ENCODE measurements at places on chromosomes 12 and 14.

DNA sequence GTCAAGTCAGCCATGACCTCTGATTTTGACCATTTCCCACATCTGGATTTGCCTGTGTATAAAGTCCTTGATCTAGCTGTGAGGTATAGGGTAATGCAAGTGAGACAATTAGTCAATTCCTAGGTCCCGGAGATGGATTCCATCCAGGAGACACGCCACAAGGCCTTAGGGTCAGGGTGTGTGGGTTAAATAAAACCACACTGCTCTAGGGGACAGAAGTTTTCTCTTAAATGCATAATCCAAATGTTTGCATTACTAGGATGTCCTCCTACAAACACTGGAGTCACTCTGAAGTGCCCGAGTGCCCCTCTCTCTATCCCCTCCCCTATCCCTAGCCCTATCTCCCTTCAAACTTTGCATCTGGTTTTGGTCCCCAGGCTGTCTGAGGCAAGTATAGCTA lies 26.8 kb downstream of the LRIG3 start:
- no peak for DNase-seq

DNA sequence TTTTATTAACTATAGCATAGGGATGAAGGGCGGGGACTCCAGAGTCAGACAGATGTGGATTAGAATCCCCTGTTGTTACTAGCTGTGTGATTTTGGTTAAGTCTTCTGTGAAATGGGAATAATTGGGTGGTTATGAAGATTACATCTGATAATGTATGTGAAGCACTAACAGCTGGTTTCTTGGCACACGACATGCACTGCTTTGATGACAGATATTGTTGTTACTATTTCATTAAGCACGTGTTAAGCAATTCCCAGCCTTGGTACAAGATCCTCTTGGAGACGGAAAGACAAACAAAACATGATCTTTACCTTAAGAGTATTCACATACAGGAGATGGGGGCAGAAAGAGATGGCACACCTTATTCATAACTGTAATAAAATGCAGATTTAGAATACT lies 7.9 kb downstream of the PPFIBP1 start:
- DNase-seq: no peak

GRCh38 chr14:75049136-75049535 lies 2.1 kb downstream of the MLH3 start:
- DNase-seq: no peak

- DNase-seq: no peak
Measured at GRCh38 chr12:29425722-29426121, 44.8 kb upstream of the ERGIC2 start.

DNA sequence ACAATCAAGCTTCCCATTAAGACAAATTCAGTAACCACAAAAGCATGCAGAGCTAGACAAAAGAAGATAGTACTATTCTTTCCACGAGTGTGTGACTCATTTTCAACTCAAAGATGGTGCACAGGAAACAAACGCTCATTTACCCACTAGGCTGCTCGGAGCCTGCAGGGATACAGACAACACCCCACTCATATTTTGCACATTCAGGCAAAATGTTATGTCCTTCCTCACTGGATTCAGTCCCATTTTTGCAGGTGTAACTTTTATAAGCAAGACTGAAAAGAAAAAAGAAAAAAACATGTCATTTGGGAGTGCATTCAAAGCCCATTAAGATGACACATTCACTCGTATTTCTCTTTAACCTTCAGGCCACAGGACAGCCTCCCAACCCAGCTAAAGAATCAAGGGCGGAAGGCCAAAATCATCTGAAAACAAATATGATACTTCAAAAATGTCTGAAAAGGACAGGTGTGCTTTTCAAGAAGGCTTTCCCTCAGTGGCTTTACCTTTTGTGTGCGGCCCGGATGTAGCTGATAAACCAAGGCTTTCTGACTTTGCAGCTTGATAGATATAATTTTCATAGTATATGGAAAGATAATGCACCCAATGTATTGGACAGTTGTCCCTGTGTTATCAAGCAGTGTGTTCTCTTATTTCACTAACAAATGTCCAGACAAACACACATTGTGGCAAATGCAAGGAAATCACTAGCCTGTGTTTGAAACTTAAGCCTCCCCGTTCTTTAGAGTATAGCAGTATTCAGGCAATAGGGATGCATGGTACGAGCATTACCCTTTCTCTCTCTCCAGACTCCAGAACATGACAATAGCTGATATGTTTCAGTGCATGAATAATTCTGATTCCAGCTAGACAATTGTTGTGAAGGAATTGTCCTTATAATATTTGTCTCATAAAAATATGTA lies 147.8 kb upstream of the KRR1 start:
- DNase-seq: no peak

DNA sequence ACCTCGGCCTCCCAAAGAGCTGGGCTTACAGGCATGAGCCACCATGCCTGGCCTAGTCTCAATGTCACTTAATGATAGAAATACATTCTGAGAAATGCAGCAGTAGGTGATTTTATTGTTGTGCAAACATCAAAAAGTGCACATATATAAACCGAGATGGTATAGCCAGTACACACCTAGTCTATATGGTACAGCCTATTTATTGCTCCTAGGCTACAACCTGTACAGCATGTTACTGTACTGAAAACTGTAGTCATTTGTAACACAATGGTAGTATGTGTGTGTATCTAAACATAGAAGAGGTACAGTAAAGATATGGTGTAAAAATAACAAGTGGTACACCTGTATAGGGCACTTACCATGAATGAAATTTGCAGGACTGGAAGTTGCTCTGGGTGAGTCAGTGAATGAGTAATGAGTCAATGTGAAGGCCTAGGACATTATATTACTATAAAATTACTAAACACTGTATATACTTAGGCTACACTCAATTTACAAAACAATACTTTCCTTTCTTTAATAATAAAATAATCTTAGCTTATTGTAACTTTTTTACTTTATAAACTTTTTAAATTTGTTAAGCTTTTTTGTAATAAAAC lies 166.7 kb upstream of the SYT1 start:
- DNase-seq: no peak

- DNase-seq: no peak
Measured at GRCh38 chr12:132423820-132424645, 65.9 kb upstream of the FBRSL1 start.

- DNase-seq: no peak
Measured at GRCh38 chr12:71566655-71567054, 97.0 kb downstream of the ZFC3H1 start.

- DNase-seq: no peak
Measured at GRCh38 chr12:3075315-3075714, 1.9 kb upstream of the TSPAN9 start.

- DNase-seq: no peak
Measured at GRCh38 chr14:75277815-75278421, 710 bp upstream of the FOS start.

GRCh38 chr14:75826599-75826998 lies 155.2 kb downstream of the TGFB3 start:
- DNase-seq: no peak

DNA sequence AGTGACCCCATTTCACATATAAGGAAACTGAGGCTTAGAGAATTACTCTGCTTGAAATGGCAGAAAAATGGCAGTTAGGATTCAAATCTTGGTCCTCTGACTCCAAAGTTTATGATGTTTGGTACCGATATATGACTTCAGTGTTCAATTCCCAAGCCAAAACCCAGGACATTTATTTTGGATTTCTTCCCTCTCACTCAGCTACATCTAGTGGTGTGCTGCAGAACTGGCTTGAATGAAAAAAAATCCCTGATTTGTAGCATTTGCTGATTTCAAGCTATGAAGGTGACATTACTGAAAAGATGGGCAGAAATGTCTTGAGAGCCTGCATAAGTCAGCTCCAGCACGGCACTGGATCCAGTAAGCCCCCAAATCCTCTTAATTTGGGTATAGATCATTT lies 106.4 kb downstream of the EFCAB11 start:
- DNase-seq: no peak

GRCh38 chr12:15728118-15728598 lies 61.0 kb downstream of the EPS8 start:
- no peak for DNase-seq

- no peak for DNase-seq
Measured at GRCh38 chr14:100122481-100123223, 36.8 kb downstream of the DEGS2 start.

- no peak for DNase-seq
Measured at GRCh38 chr12:125983094-125983783, 918.0 kb downstream of the AACS start.

GRCh38 chr12:41652981-41653380 lies 464.9 kb downstream of the PDZRN4 start:
- DNase-seq: no peak

- no peak for DNase-seq
Measured at GRCh38 chr12:63802012-63802608, 22.4 kb downstream of the RXYLT1 start.

- DNase-seq: no peak
Measured at GRCh38 chr12:26791301-26791791, 41.6 kb downstream of the ITPR2 start.

- DNase-seq: no peak
Measured at GRCh38 chr12:68793975-68794652, 13.9 kb upstream of the MDM2 start.

GRCh38 chr12:5085896-5086295 lies 42.2 kb downstream of the KCNA5 start:
- DNase-seq: no peak

DNA sequence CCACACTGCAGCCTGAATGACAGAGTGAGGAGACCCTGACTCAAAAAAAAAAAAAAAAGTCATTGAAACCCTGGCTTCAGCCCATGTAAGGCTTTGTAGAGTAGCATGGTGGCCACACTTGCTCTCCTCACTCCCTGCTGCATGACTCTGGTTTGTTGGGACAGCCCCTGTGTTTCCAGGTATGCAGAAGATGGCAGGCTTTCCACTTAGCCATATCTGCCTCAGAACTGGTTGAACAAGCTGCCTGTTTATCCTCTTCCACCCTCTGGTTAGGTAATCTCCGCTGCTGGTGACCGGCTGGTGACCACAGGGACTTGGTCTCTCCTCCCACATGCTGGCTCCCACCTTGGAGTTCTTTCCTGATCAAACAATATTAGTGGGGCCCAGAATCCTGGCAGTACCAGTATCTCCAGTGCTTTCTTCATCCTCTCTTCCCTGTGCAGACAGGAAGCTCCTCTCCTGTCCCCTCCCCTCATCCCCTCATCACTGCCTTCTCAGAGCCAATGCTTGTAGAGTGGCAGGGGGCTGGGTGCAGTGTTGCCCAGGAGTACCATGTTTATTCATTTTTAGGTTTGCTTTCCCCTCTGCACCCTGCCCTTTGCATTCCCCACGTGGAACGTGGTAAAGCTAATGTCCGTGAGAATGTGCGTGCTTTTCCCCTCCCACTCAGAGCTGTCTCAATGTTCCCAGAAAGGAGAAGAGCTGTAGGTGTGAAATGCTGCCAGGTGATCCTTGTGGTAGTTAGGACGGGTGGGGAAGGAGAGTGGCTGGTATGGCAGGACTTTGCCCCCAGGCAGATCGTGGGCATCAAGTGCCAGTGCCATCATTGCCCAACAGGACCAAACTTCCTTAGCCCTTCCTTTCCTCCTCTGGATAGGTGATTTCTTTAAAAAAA lies 11.3 kb downstream of the ABHD12B start:
- DNase-seq: no peak

- DNase-seq: no peak
Measured at GRCh38 chr12:92661269-92661668, 41.5 kb upstream of the PLEKHG7 start.

GRCh38 chr12:17062267-17063036 lies 456.5 kb upstream of the LMO3 start:
- DNase-seq: no peak

GRCh38 chr12:130202201-130202600 lies 39.9 kb downstream of the FZD10 start:
- DNase-seq: no peak

GRCh38 chr14:81427348-81428058 lies 27.4 kb upstream of the STON2 start:
- DNase-seq: no peak

DNA sequence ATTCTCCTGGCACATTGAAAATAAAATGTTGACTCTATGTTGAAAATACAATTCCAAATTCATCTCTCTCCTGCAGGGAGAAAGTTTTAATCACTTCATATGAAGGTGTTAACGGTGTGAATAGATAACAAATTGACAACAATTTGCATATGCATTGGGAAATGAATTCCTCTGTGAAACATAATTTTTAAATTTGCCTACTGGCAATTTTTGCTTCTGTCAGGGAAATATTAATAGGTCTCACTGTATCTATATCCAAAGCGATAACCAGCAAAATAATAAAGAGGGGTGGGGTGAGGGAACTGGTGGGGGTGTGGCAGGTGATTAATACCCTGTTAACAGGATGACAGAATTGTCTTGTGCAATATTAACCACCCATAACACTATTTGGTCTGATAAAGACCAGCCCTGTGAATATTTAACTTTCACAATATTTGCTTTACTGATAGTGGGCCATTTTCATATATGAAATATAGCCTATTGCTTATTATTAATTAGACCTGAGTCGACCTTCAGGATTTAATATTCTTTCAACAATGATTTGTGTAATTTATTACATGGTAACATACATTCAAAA lies 239.0 kb upstream of the SSTR1 start:
- DNase-seq: no peak

DNA sequence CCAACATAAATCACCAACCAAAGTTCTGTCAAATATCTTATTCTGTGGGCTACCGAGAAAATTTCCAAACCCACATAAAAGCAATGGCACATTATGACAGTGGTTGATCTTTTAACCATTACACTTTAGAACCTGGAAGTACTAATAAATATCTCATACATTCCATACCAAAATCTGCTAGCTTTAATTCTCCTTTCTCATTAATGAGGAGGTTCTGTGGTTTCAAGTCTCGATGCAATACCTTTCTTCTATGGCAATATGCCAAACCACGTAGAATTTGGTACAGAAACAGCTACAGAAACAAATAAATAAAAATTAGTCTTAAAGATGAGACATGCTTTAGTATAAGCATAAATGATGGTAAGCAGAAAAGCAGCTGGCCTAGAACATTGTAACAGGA lies 100.7 kb downstream of the ELK3 start:
- no peak for DNase-seq

DNA sequence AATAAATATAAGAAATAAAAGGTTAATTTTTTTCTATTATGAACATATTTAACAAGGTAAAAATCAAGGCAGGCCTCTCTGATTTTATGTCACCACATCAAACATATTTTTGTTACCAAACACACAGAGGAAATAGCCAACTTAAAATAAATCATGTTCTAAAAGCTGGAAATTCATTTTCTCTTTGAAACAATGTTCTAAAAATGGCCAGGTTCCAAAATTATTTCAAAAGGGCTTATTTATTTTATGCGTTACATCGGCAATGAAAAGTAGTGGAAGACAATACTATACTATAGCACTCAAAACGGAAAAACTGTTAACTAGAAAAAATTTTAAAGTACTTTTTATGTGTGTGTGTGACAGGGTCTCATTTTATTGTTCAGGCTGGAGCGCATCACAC lies 24.0 kb upstream of the RASSF8 start:
- DNase-seq: no peak
